ENCODE measurements at places on chromosomes 11 and 22.

DNA sequence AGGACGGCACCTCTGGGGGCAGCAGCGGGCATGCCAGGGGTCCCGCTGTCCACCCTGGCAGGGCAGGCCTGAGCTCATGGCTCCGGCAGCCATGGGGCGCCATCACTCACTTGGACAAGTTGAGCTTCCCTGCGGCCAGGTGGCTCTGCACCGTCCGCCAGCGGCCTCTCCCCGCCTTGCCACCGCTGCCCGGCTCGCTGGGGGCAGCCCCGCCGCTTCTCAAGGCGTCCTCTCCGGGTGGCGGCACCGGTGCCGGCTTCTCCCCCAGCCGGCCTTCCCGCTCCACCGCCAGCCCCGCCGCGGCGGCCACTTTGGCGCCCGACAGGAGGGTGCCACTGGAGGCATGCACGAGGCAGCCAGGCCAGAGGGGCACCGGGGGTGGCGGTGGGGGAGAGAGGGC is 35.0 kb downstream of the SYT7 start:
- no peak for DNase-seq

- DNase-seq = peak; percentile 74
Observed at GRCh38 chr11:62671608-62672389, at the start of the genes LBHD1 and UQCC3. Gene LBHD1, minus strand, starts transcription at chr11:62672267. Its CDS starts 2,236 bp downstream, at chr11:62670031. Gene UQCC3, plus strand, starts transcription at chr11:62671673. Its CDS starts 73 bp downstream, at chr11:62671746.

GRCh38 chr11:36098853-36099375 is 155.1 kb downstream of the LDLRAD3 start:
- no peak for DNase-seq

DNA sequence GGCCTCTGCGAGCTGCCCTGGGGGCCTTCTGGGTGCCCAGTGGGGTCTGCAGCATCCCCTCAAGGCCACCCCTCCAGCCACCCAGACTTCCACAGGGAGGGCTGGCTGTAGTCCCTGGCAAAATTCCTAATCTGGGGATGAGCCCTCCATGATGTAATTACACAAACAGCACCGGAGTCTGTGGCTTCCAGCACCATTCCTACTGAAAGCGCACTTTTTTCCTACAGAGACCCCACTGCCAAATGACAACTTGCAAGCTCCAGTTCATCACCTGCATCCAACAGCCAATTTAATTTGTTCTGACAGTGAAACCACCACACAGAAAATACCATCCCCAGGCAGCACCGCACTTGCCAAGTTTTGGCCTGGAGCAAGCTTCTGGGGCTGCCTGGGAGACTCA is 70.4 kb downstream of the TRMU start:
- DNase-seq = no peak

- DNase-seq = no peak
Observed at GRCh38 chr11:112581747-112582146, 321.1 kb upstream of the PLET1 start.

DNA sequence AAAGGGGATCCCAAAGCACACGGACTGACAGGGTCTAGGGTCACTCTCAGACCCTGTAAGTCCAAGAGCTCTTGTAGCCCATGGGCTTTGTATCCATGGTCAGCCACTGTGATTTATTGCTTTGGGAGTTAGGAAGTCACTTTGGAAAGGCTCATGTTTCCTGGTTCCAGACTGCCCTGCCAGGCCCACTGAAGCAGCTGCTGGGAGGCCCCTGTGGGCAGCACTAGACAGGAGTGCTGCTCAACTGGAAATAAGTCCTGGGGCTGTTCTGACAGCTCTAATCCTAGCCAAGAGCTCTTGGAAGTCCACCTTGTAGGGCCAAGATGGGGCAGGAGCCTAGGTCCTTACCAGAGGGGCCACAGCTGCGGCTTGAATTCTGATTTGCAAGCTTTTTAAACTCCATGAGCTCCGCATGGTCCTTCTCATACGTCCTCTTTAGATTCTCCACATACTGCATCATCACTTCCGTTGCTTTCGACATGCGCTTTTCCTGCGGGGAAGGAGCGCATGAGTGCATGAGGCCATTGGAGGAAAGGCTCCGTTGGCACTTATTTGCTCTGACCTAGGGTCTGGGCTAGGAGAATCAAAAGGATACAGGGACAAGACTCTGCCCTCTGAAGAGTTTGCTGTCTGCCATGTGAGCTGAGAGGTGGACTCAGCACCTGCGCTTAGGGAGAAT is 32.2 kb upstream of the LYVE1 start:
- DNase-seq = no peak

- no peak for DNase-seq
Observed at GRCh38 chr11:129696309-129696989, 119.2 kb upstream of the TMEM45B start.

- DNase-seq = no peak
Observed at GRCh38 chr11:132804258-132804657, 728.0 kb downstream of the OPCML start.

GRCh38 chr11:18010977-18011586 is 1.8 kb downstream of the SERGEF start:
- DNase-seq = no peak

DNA sequence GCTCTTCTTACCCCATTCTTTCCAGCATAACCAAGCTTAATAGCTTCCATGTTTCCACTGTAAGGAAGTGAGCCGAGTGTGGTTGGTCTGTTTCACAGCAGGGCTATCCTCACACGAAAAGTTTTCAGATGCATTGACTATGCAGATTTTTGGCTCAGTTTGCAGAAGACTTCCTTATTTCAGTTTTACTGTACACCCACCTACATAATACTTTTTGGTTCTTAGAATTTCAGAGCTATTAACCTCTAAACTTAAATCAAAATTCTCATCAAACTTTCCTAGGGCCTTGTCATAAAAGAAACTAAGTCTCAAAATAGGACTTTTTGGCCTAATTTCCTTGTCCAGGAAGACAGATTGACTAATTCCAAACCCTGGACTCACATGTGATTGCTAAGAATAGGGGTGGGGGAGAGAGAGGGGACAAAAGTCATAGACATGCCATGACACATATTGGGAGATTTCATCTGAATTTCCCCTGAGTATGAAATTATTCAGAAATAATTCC is 7.3 kb upstream of the EHF start:
- DNase-seq = no peak

GRCh38 chr22:42560381-42560780 is 6.6 kb downstream of the SERHL2 start:
- DNase-seq = no peak

- DNase-seq = peak; percentile 38
Observed at GRCh38 chr22:22235558-22235957, 9.0 kb upstream of the VPREB1 start.

- DNase-seq = peak; percentile 48
Observed at GRCh38 chr11:65625628-65626342, 10.2 kb downstream of the PCNX3 start.

GRCh38 chr22:48485149-48486133 is 1342.2 kb downstream of the BRD1 start:
- DNase-seq = no peak

- no peak for DNase-seq
Observed at GRCh38 chr11:115199481-115200069, 304.6 kb downstream of the CADM1 start.

DNA sequence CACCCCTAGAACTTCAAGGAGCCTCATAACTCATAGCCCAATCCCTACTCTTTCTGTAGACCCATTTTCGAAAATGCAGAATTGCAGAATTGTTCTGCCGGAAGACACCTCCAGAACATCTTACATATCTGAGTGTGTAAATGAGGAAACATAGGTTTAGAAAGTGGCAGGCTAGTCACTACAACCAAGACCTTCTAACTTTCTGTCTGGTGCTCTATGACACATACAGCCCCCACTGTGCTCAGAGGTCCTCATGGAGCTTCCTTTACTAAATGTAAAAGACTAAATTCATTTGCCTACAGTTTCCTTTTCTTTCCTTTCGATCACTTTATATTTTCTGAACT is 132.1 kb upstream of the DDI1 start:
- no peak for DNase-seq

GRCh38 chr11:9230296-9230695 is 34.9 kb downstream of the DENND5A start:
- no peak for DNase-seq

GRCh38 chr11:56637500-56637899 is 4.7 kb downstream of the OR5AP2 start:
- no peak for DNase-seq

GRCh38 chr11:64003807-64004589 is 17.8 kb downstream of the OTUB1 start:
- DNase-seq = no peak

- no peak for DNase-seq
Observed at GRCh38 chr11:112394304-112394703, 133.6 kb upstream of the PLET1 start.

DNA sequence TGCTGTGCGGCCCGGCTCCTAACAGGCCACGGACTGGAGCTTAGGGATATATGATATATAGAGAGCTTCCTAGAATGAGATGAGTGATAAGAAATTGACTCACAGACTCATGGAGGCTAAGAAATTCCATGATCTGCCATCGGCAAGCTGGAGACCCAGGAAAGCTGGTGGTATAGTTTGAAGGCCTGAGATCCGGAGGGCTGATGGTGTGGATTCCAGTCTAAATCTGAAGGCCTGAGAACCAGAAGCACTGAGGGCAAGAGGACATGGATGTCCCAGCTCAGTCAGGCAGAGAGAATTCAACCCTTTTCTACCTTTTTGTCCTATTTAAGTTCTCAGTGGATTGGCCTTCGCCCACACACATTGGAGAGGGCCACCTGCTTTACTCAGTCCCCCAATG is 564.8 kb downstream of the TBC1D22A start:
- DNase-seq = no peak

DNA sequence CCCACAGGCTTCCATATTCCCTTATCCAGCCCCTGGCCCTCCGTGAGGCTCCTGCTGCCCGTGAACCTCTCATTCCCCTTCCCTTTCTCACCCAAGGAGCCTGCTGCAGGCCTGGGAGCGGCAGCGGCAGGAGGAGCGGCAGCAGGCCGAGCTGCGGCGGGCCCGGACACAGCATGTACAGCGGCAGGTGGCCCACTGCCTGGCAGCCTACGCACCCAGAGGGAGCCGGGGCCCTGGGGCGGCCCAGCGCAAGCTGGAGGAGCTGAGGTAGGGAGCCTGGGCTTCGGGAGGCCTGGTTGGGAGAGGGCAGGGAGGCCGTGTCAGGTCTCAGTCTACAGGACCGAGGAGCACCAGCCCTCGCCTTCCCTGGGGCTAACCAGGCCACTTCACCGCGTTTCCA is 8.1 kb upstream of the SART1 start:
- no peak for DNase-seq

GRCh38 chr11:35412285-35412684 is 7.1 kb downstream of the SLC1A2 start:
- no peak for DNase-seq

- no peak for DNase-seq
Observed at GRCh38 chr11:118625976-118626375, 18.6 kb downstream of the PHLDB1 start.

- no peak for DNase-seq
Observed at GRCh38 chr11:78070621-78071020, 7.0 kb downstream of the THRSP start.

DNA sequence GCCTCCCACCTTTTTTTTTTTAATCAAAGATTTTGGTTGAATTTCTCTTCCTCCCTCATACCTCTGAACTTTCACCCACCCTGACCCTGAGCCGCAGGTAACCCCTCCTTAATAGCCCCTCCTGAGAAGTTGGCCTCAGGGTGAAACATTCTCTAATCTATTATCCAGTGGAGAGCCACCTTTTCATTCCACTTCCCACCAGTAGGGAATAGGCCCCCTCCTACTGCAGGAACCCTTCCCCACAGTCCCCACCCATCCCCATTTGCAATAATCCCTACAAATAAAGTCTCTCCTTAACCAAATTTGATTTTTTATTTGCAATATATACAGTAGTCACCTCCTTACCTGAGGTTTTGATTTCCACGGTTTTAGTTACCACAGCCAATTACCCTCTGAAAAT is 2.1 kb upstream of the SLC35F2 start:
- no peak for DNase-seq

- no peak for DNase-seq
Observed at GRCh38 chr11:124170801-124171586, 12.2 kb upstream of the OR10D3 start.

GRCh38 chr11:79198898-79199250 is 242.0 kb downstream of the TENM4 start:
- DNase-seq = no peak

DNA sequence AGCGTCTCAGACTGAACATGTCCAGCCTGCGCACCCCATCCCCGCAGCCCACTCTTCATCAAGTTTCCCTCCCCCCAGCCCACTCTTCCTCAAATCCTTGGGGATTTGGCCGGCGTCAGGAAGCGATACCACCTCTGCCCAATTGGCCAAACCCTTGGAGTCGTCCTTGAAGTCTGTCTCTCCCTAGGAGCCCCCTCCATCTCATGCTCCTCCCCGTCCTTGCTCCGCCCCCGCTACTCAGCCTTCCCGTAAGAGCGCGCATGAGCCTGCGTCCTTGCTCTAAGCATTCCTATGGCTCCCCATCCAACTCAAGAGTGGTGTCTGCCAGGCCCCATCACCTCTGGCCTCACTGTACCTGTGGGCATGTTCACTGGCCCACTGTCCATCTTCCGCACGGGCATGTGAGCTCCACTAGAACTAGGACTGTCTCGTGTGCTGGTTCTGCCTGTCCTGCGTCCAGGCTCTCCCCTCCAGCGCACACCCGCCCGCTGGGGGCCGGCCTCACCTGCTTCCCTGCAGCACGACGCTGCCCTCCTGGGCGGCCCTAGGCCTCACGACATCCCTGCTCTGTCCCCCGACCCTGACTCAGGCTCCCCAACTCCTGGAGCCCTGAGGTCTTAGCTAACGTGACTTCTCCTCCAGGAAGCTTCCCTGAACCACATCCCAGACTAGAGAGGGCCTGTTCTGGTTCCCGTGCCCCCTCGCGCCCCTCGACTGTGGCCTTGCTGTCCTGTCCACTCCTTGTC is 30.5 kb upstream of the TTLL12 start:
- no peak for DNase-seq

- DNase-seq = no peak
Observed at GRCh38 chr22:31584804-31585160, 77.2 kb downstream of the PISD start.

- DNase-seq = no peak
Observed at GRCh38 chr11:44174842-44175241, 79.4 kb downstream of the EXT2 start.

GRCh38 chr22:22616636-22617035 is 27.8 kb upstream of the GGTLC2 start:
- DNase-seq = no peak

GRCh38 chr11:122742301-122743018 is 86.9 kb downstream of the UBASH3B start:
- DNase-seq = no peak

- DNase-seq = no peak
Observed at GRCh38 chr11:87712802-87713202, 462.4 kb downstream of the RAB38 start.

GRCh38 chr11:14835496-14836492 is 56.2 kb downstream of the CYP2R1 start:
- no peak for DNase-seq

GRCh38 chr11:93756748-93757147 is 15.3 kb downstream of the C11orf54 start:
- DNase-seq = no peak

DNA sequence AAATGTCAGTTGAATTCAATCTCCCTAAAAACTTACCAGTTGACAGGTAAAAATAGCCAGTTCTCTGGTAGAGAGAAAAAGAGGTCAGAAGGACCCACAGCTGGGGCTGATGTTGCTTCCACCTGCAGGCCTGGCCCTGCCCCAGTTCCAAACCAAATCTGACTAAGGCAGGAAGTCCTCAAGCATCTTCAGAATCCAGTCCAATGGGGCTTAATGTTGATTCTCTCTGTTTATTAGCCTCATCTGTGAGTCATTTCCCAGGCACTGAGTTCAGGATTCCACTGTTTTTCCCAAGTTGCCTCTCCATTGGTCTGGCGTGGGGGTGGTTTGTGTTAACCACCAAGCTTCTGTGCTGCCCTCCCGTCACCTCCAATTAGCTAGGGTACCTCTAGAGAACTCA is 601.8 kb downstream of the INSC start:
- no peak for DNase-seq
